ENCODE measurements at places on chromosomes 11 and 22. TPM values are rescaled to one million over a fixed set of nuclear protein-coding genes. Genes with fewer than 3 reads are reported as not detected.

Gene OR52A1
- not detected for polyA plus RNA-seq

Gene MCAT
- 9.6 TPM for polyA plus RNA-seq

Gene HSCB
- 20.0 TPM for polyA plus RNA-seq

- DNase-seq, result no peak
These were observed 47.6 kb upstream of the NAV2 start for GRCh38 chr11:19664886-19665548.

All from muscle of arm (tissue), 14 donors.